ENCODE measurements at places on chromosomes 2 and 18.

GRCh38 chr2:20576598-20577115, 74.2 kb downstream of the HS1BP3 start:
- no peak for DNase-seq

- DNase-seq, result no peak
These were observed 77.7 kb downstream of the SH3RF3 start for GRCh38 chr2:109206569-109207146.

DNA sequence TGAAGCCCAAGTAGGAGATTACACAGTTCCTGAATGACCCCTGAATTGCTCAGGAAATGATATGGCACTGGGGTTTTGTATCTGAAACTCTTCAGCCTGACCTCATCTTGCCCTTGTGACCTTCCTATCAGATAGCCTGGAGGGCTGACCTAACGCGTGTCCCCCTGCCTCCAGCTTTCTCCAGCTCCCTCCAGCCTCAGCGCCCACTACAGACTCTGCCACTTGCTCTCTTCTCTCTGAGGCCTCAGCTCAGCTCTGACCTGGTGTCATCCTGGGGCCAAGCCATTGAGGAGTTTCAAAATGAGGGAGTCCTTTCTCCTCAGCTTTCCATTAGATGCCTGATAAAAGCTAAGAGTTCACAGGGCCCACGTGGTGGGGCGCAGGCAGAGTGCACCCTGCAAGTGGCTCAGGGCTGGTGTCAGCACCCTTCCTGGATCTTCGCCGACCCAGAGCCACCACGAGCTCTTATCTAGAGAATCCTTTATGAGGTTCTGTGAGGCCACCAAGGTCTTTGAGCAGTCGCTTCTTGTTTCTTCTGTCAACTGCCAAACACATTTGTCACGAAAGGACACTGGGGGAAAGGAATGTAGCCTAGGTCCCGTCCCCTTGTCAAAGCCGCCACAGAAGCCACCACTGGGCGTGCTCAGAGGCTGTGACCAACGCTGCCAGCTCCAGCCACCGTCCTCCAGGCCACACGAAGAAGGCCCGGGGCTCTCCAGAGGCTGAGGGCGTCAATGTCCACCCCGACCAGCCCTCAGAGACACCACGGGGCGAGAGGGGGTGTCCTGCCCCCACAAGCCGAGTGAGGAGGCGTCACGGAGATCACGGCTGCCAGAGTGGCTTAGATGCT, 131.3 kb upstream of the GPC1 start:
- no peak for DNase-seq

- no peak for DNase-seq
These were observed 278.3 kb downstream of the MYCN start for GRCh38 chr2:16218625-16219024.
